ENCODE measurements at places on chromosomes 5 and 9.

GRCh38 chr5:152107220-152107619 is 182.6 kb upstream of the GLRA1 start:
- DNase-seq, result no peak

DNA sequence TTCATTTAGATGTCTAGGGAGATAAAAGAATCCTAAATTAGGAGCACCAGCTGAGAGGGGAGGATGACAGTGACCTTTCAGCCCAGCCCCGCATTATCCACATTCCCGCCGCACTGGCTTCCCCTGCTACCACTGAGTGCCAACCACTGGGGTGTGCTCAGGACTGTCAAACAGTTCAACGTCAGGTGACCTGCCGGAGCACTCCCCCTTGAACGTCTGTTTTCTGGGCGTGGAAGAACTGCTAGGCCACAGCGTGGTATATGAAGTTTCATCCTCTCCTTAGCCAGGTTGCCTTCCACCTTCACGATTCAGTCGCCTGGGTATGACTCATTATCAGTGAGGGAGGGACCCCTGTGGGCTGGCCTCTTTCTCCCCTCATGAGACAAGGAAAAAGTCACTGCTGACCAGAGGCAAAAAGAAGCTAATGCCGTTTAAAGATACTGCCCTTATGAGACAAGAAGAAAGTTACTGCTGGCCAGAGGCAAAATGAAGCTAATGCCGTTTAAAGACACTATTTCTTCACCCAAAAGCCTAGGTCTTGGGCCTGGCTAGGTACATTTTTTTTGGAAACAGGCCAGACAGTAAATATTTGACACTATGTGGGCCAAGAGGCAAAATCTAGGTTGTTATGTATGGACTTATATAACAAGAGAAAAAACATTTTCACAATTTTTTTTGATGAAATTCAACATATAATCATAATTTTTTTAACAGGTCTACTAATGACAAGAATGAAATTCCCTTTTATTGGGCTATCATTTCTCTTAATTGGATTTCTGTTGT is 4.6 kb downstream of the NMRK1 start:
- no peak for DNase-seq

DNA sequence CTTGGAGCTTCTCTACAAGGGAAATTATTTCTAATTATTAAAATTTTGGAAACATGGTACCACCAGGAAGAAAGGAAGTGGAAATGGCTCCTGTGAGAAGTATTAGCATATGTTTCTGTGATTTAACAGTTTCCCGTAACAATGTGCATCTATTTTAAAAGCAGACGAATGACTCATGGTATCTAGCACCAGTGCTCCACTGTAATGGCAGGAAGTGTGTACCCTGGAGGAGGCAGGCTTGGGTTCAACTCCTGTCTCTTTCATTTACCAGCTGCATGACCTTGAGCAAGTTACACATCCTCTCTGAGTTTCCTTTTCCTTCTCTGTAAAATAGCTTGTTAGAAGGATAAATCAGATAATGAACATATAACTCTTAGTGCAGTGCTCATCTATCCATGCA is 41.0 kb upstream of the ANGPTL2 start:
- no peak for DNase-seq

- DNase-seq, result no peak
These were observed 3.6 kb upstream of the NPR3 start for GRCh38 chr5:32707418-32707997.

DNA sequence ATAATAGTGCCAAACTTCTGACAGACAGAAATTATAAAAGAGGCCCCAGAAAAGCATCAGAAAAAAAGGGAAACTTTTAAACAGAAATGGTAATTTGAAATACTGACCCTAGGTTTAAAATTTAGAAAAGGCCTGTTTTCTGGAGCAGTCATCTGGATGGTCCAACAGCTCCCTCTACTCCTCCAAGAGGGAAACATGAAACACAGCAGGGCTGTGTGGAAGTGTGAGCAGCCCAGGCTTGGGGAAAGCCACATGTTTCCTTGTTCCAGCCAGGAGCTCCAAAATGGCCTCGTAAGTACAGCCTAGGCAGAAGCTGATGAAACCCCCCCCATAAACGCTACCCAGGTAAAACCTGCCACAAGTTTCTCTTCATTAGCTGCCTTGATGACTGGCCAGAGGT is 499.3 kb upstream of the ADAMTS16 start:
- DNase-seq, result peak; percentile 55

DNA sequence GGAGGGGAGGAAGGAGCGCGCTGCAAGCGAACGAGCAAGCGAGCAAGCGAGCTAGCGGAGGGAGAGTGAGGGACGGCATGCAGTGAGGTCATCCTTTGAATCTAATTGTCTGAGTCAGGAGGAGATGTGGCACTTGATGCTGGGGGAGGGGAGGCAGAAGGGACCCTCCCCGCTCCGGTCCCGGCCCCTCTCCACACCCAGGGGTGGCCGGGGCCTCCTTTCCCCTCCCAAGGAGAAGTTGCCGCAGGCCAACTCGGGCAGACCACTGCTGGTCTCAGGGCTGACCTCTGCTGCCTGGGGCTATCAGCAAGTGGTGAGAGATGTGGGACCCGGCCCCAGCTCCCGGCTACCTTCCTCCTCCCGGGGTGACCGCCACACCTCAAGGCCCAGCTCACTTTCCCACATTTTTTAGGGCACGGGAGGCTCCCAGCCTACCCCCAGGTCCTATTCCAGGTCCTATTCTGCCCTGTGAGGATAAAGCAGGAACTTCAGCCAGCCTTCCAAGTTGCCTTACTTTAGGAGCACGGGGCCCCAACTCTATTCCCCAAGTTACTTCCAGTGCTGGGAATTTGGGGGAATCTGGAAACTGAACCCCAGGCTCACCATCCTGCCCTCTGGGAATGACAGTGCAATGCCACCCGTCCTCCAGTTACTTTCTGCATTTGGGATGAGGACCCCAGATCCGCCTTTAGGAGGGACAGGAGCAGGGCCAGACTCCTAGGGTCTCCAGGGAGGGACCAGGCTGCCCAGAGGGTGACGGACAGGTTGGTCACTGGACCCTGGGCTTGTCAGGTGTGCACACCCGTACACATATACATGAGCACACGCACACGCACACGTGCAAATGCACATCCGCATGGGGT is 11.1 kb downstream of the CNTFR start:
- DNase-seq, result no peak

DNA sequence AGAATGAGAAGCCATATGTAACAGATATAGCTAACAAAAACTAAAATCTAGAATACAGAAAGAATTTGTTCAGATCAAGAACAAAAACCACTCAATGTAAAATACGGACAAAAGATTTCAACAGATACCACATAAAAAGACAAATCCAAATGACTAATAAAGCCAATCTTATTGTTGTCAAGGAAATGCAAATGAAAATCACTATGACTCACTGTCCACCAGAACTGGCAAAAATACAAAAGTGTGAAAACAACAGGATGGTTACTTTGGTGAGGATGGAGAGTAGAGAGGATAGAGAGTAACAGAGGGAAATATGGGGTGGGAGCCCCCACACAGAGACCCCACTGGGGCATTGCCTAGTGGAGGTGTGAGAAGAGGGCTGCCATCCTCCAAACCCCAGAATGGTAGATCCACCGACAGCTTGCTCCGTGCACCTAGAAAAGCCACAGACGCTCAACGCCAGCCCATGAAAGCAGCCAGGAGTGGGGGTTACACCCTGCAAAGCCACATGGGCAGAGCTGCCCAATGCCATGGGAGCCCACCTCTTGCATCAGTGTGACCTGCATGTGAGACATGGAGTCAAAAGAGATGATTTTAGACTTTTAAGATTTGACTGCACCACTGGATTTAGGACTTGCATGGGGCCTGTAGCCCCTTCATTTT is 15.2 kb upstream of the RHOBTB3 start:
- DNase-seq, result no peak

DNA sequence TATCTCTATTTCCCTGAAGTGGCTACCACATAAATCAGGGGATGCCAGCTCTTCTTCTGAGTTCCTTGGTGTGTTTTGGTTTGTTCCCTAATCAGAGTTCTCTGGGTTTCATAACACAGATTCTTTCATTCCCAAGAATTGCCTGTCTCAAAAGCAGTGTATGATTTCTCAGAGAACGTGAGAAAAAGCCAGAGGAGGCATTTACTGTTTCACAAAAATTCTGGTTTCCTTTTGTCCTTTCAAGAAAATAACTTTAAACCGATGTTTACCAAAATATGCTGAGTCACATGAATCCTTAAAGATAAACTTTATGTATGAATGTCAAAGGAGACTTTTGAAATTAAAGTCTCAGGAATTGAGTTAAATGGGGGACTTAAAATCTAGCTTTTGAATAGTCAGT is 314.3 kb downstream of the EBF1 start:
- no peak for DNase-seq

- DNase-seq, result no peak
These were observed 81.2 kb downstream of the TTLL11 start for GRCh38 chr9:122011818-122012498.

- no peak for DNase-seq
These were observed 462.3 kb downstream of the GABRG2 start for GRCh38 chr5:162529886-162530285.

DNA sequence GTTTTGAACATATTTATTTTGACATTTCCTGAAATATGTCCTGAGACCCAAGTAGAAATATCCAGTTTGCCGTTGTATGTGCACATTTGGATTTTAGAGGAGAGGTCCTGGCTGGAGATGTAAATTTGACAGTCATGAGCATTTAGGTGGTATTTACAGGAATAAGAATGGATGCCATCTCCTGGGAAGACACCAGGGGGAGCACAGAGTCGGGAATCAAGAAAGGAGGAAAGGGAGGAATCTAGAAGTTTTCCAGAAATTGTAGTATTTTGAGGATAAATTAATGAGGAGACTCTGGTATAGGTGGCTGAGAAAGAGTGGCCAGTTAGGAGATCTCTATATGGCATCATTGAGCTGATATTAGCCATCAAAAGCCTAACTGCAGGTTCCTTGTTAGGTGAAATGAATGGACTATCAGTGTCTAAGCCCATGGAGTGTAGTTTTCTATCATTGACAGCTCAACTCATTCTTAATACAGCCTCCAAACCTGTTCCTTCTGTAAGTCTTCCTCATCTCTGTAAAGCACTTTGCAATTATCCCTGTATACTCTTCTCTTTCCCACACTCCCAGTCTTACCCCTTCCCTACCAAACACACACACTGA is 7.2 kb downstream of the GAPT start:
- peak; percentile 85 for DNase-seq

- DNase-seq, result no peak
These were observed 134.6 kb upstream of the PRSS3 start for GRCh38 chr9:33660772-33661171.

DNA sequence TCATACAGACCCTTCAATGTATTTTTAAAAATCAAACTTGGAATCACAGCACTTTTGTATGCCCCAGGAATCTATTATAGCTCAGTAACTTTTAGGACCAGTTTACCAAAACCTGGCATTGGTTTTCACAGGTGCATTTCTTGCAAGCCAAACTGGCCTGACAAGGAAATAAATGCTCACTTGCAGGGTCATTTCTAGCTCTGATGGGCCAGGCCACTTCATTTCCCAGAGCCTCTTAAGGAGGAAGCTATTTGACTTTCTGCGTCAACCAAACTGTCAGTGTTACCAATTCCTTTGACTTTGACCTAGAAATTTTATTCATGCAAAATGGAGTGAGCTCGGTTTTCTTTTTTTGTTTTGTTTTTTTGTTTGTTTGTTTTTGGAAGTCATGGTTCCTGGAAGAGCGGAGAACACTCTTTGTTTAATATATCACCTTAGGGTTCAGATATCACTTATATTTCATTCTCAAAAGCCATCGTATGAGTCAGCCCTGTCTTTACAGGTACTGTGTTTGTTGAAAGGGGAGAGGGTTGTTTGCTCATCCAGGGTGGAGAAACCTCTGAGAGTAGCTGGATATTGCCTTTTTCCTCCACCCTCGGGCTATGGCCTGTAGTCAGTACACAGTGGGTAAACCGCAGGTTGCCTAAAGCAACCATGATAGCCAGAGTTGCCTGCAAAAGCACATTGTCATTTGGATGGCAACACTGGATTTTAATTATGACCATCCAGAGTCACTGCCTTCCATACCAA is 58.9 kb downstream of the GNA14 start:
- no peak for DNase-seq

GRCh38 chr5:127439644-127440043 is 77.8 kb upstream of the PRRC1 start:
- no peak for DNase-seq

GRCh38 chr9:124795881-124796431 is 19.0 kb downstream of the OLFML2A start:
- no peak for DNase-seq

GRCh38 chr9:36924071-36924470 is 110.0 kb downstream of the PAX5 start:
- DNase-seq, result no peak

GRCh38 chr5:56088967-56089829 is 94.4 kb upstream of the IL6ST start:
- no peak for DNase-seq

- DNase-seq, result no peak
These were observed 191.5 kb downstream of the FBXL7 start for GRCh38 chr5:15691521-15691920.

GRCh38 chr9:18185196-18185595 is 288.8 kb upstream of the ADAMTSL1 start:
- no peak for DNase-seq

DNA sequence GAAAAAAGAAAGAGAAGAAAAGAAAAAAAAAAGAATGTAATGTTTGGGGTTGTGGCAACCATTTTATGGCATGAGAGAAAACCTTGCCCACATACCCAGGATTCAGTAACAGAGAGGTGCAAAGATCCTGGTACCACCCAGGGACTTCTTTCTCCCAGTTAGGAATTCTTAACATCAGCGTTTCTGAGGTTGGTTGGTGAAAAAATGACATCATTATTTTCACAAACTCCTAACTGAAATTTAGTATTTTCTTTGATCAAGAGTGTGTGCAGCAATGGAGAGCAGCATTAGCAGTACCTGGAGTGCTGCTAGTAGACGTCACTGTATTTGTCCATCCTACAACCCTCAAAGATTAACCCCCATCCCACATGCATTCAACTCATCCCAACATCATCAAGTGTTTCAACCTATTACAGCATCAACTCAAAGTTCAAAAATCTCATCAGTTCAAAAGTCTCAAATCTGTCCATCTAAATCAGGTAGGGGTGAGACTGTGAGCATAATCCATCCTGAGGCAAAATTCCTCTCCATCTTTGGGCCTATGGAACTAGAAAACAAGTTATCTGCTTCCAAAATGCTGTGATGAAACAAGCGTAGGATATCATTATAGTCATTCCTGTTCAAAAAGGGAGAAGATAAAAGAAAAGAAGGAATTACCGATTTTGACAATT is 60.1 kb upstream of the MSX2 start:
- no peak for DNase-seq

DNA sequence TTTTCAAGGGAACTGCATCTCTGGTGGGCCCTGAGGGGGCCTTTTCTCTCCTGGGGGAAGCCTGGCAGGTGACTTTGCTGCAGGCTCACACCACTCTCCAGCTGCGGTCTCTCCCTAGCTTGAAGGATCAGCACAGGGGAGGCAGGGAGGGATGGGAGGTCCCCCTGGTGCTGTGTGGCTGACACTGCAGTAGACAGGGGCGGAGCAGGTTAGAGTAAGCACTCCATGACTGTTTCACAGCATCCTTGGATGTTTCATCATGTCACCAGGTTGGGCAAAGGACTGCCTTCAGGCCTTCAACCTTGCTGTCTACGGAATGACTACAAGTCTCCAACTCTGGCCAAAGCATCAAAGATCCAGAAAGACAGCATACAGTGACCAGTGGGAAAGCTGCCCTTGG is 470.7 kb downstream of the CDK5RAP2 start:
- no peak for DNase-seq

- DNase-seq, result no peak
These were observed 53.8 kb upstream of the TSLP start for GRCh38 chr5:111017731-111018130.
